Femur (tissue), 1 donor: ENCODE measurements at places on chromosomes 2 and 18.
A peak's percentile ranks its signal among the peaks of the same experiment; 100 is the strongest.

- no peak for DNase-seq
Observed at GRCh38 chr2:35530615-35531135, 824.9 kb upstream of the CRIM1 start.

DNA sequence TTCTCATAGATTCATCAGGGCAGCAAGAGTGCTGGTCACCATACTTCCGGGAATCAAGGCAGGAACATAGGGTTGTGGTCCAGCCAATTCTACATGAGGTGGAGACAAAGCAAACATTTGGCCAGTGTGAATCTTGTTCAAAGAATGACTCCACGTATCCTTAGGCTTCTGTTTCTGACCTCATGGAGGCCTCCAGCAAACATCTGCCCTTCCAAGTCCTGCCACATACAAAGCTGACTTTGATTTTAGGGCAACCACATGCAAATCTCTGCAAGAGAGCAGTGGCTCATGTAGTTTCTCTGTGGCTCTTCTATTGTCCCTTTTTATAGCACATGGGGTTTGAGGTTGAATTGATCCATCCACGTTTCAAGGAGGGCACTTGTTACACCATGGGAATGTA lies 132.1 kb upstream of the MMADHC start:
- DNase-seq, result no peak

DNA sequence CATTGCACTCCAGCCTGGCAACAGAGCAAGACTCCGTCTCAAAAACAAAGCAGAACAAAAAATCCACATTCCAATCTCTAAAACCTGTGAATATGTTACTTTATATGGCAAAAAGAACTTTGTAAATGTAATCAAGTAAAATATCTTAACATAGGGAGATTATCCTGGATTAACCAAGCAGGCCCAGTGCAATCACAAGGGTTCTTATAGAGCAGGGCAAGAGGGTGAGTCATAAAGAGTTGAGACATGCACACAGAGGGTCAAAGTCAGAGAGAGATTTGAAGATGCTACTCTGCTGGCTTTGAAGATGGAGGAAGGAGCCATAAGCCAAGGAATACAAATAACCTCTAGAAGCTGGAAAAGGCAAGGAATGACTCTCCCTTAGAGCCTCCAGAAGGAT lies 60.9 kb upstream of the SLC9A2 start:
- DNase-seq, result no peak

GRCh38 chr18:6311456-6312215 lies 103.1 kb downstream of the L3MBTL4 start:
- no peak for DNase-seq

DNA sequence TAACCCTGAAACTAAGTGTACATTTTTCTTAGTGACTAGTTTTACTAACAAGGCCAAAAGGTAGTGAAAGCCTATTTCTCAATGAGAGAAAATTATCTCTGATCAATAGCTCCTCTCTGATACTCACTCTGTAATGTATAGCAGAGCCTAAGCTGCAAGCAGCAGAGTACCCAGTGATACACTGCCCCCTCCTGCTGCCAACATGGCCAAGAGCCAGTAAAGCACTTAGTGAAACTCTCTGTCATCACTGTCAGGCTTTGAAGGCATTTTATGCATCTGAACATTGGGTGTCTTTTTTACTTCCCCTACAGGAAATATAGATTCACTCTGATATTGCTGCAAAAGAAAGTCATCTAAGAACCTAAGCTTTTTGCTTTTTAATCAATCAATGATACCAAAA lies 784.1 kb upstream of the CDH7 start:
- DNase-seq, result no peak

GRCh38 chr2:182023235-182023634 lies 37.6 kb downstream of the PPP1R1C start:
- no peak for DNase-seq

DNA sequence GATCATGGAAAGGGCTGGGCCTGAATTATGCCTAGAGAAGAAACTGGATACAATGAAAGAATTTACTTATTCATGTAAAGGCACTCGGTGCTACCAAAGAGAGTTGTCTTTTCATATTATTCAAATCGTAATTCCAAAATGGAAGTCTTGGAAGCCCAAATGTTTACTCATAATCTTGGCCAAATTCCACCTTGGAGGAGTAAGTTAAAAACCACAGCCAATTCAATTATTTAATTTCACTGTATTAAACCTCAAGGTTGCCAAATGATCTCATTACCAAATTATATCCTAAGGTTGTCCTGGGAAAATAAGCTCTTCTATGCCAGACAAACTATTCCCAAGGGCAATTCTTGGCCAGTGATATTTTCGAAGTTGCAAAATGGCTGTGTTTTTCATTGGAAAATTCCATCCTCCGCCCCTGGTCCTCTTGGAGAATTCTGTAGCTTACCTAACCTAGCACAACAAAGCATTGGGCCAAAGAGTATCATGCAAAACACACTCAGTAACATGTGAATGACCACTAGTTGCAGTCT lies 11.1 kb upstream of the VPS4B start:
- no peak for DNase-seq

- no peak for DNase-seq
Observed at GRCh38 chr18:76771192-76771799, 51.1 kb upstream of the ZNF236 start.

GRCh38 chr2:7288484-7288883 lies 371.3 kb downstream of the RNF144A start:
- no peak for DNase-seq

DNA sequence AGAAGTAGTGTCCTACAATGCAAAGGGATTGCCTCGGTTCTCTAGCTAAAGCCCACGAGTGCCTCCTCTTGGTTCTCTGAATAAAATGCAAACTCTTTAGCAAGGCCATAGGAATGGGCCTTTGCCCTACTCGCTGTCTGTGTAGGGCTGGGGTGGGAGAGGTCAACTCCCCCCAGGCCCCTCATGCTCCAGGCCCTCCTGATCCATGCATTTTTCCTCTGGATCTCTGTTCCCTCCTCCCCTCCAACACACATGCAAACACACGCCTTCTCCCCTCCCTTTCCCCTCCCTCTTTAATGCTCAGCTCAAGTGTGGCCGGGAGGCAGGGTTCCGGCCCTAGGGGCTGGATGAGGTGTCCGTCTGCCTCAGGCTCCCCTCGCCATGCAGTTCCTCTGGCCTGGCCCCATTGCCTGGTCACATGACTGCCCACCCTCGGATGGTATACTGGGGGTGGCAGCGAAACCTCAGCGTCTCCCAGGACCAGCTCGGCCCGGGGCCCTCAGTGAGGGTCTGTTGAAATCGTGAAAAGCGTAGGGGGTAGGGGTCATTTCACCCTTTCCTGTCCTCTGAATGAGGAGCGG lies 14.9 kb upstream of the KLF11 start:
- no peak for DNase-seq

DNA sequence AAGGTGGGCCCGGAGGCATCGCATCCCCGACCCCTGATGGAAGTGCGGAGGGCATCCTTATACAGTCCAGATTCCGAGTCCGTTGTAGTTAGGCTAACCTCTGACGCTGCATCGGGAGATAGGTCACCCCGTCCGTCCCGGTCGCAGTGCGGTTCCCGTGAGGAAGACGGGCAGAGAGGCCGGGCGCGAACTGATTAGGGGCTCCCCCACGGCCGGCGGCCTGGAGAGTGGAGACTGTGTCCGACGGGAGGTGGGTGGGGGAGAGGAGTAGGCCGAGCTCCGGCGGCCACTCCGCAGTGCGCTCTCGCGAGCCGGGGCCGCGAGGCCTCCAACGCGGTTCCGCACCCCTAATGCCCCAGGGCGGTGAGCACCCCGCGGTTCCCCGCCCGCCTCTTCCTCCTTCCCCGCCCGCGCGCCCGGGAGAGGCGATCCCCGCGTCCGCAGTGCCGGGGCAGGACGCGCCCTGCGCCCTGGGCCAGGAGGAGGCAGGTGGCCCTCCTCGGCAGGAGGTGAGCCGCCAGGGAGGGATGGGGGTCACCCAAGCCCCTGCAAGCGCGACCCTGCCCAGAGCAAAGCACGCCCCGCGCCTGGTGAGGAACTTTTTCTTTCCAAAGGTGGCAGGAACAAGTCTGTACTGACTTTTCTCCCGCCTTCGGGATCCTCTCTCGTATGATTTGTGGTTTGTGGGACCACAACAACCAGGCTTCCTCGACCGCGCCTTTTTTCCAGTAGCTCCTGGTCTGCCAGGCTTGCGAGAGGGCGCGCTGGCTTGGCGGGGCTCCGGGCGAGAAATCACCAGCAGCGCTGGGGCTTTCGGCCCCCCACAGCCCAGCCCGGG lies 1.4 kb upstream of the SP5 start:
- DNase-seq, result no peak

- DNase-seq, result no peak
Observed at GRCh38 chr18:55319459-55320193, 268.4 kb downstream of the TCF4 start.

GRCh38 chr2:209473930-209474419 lies 50.1 kb downstream of the MAP2 start:
- DNase-seq, result no peak

DNA sequence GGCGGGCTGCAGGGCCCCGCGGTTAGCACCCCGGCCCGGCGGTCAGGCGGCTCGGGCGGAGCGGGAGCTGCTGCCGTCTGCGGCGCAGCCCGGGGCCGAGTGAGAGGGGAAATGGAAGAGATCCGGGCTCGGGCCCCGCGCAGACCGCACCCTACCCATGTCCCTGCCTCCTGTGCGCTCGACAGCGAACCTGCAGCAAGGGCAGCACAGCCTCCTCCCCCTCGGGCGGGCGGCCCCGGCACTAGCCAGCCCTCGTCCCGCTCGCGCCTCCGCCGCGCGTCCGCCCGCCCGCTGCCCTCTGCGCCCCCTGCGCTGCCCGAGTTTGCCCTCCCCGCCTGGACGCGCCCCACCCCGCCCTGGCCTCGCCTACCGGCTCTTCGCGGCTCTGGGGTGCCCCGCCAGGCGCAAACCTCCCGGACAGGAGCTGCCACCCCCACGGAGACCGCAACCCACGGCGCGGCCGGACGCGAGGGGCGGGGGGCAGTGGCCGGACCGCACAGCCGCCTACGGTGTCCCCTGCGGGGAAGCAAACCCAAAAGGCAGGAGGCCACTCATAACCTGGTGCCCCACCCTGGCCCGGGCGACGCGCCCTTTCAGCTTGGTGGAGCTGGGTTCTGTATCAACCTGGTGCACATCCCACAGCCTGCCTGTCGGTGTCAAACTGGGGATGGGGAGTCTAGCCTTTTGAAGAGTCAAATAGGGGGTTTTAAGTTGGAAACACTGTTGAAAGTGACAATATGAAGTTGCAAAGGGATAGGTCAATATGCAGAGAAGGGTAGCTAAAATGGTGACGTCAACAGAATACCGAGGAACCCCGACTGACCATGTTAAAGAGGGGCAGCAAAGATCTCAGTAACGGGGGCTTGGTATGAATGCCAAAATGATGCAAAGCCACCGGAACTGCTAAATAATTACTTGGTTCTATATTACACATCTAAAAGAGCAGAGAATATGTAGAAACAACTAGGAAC lies at the start of gene IHH:
Gene IHH (minus strand): TSS at position 101 of the 971 bp plus-strand sequence. CDS start 454 bp downstream, outside the sequence.
- DNase-seq, result no peak

- no peak for DNase-seq
Observed at GRCh38 chr18:49476664-49477411, 10.2 kb downstream of the C18orf32 start.

DNA sequence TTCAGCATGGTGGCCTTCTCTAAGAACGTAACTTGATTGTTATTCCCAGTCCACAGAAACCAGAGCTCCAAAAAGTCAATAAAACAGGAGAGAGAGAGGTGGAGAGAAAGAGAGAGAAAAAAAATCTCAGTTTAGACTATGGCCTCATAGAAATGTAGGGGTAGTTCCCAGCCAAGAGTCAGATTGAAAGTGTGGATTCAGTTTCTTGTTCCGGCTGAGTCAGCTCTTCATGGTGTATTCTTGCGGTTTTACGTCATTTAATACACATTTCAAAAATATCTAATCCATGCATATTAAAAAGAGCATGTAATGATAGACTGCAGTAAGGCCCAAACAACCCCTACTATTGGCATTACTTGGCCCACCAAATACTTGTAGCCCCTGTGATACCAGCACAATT lies 303.9 kb downstream of the ETAA1 start:
- DNase-seq, result no peak

- DNase-seq, result peak; percentile 53
Observed at GRCh38 chr2:217691920-217692666, 310.7 kb downstream of the TNS1 start.

- no peak for DNase-seq
Observed at GRCh38 chr2:225559072-225559415, 159.5 kb downstream of the NYAP2 start.

DNA sequence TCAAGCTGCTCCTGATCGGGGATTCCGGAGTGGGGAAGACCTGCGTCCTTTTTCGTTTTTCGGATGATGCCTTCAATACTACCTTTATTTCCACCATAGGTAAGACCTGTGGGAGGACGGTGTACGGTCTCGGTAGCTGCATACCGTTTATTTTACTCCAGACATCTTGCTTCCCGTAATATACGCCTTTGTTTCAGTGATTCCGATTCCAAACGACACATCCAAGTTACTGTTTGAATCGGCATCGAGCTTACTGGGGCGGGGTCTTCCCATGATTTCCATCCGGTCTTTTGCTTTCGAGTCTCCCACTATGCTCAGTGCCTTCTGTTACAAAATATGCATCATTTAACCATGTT lies 731 bp downstream of the RAB10 start:
- DNase-seq, result no peak

DNA sequence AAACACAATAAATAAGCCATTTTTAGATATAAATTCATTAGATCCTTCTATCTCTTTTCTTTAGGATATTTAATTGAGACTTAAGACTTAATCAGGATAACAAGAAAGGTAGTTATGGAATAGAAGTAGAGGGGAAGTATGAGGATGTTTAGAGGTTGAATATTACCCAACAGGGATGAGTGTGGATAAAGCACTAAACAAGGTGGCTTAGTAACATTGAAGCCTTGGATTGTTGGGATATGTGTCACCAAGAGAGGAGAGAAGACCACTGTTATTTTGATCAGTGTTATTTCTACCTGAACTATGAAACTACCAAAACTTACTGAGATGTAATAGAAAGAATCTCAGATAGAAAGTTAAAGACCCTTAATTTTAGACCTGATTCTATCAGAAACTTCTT lies 405.7 kb downstream of the PIK3C3 start:
- DNase-seq, result no peak

DNA sequence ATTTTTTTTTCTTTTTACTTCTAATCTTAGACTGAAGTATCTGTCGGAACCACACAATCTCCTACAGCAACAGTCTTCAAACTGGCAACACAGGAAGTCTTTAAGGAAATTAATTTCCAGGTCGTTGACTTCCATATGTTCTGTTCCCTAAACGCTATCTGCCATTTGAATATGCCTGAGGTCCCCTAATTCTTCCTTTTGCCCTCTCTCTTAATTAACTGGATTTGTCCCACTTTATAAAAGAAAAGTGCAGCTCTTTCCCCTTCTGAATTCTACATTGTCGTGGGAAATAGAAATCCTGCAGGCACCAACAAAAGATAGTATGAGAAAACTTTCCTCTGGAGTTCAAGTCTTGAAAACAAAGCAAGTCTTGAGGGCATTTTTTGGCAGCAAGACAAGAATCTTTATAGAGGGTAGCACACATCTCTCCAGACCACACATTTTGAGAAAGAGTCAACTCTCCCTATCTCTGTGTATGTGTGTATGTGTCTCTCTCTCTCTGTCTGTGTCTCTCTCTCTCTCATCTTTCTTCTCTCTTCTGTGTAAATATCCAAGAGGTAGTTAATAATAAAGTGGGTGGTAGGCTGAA lies 879.8 kb downstream of the SOCS6 start:
- no peak for DNase-seq

GRCh38 chr2:232563580-232563979 lies 13.1 kb downstream of the EIF4E2 start:
- no peak for DNase-seq

- no peak for DNase-seq
Observed at GRCh38 chr18:63002305-63002704, 287.0 kb downstream of the PHLPP1 start.
